ENCODE measurements at places on chromosomes 2 and 18. TPM values are rescaled to one million over a fixed set of nuclear protein-coding genes. Genes with fewer than 3 reads are reported as not detected.

GRCh38 chr18:63378919-63379638 is 12.1 kb upstream of the KDSR start:
- H3K27me3 ChIP-seq: no peaks in the 10 kb centered on the region
- no peaks in the 10 kb centered on the region for H3K4me1 ChIP-seq
- peaks cover 6% of the 10 kb centered on the region for H3K36me3 ChIP-seq
- H3K4me3 ChIP-seq: no peak overlapping the region
- DNase-seq: no peak
- H3K27ac ChIP-seq: no peak overlapping the region

GRCh38 chr2:52335727-52336126 is 1303.8 kb upstream of the NRXN1 start:
- H3K36me3 ChIP-seq: no peaks in the 10 kb centered on the region
- no peak overlapping the region for H3K27ac ChIP-seq
- no peak overlapping the region for H3K4me3 ChIP-seq
- H3K27me3 ChIP-seq: no peaks in the 10 kb centered on the region
- no peak for DNase-seq

DNA sequence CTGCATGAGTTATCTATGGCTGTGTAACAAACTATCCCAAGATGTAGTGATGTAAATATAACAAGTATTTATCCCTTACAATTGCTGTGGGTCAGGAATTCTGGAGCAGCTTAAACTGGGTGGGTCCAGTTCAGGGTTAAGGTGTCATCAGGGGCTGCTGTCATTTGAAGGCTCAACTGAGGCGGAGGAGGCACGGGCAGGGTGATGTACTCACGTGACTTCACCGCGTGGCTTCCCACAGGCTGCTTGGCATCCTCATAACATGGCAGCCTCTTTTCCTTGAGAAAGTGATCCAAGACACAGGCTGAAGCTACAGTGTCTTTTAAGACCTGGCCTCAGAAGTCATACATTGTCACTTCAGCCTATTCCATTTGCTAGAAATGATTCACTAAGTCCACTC is 125.8 kb downstream of the PTGR3 start:
- no peaks in the 10 kb centered on the region for H3K27me3 ChIP-seq
- no peaks in the 10 kb centered on the region for H3K4me1 ChIP-seq
- H3K27ac ChIP-seq: no peak overlapping the region
- H3K36me3 ChIP-seq: no peaks in the 10 kb centered on the region
- no peak for DNase-seq

Gene SGO2
- 6.1 TPM for total RNA-seq

DNA sequence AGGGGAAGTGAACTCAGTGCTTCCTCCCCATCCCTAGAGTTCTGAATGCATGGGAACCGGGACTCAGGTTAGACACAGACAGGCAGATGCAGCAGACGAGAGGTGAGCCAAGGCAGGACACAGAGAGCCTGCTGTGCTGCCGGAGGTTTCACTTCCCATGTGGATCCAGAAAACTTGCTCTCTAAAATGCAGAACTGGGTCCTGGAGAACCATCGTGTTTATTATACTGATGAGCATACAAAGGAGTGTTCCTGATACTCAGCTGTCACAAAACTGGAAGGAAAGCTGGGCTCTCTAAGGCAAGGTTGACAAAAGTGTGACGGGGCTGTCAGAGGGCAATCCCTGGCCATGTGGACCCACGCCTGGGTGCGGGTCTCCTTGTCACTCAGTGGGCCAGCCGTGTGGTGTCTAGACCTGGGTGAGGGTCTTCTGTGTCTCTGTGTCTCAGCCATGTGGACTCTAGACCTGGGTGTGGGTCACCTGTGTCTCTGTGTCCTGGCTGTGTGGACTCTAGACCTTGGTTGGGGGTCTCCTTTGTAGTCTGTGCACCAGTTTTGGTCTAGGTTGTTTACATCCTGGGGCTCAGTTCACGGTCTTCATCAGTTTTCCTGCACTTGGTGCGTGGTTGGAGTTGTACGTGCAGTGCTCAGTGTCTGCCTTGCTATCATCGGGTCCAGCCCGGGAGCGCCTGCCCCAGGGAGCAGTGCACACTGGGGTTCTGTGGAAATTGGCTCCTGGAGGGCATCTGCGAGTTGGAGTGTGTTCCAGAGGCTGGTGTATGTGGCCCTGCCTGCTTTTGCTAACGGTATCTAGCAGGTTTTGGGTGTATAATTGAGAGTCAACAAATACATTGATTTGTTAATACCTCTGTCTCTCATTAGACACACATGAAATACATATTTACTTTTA is 141.1 kb downstream of the ATP9B start:
- H3K36me3 ChIP-seq: no peaks in the 10 kb centered on the region
- no peak for DNase-seq
- H3K27ac ChIP-seq: no peak overlapping the region
- no peaks in the 10 kb centered on the region for H3K27me3 ChIP-seq

Gene NYAP2
- not detected for total RNA-seq

GRCh38 chr18:46480226-46480625 is 176.8 kb downstream of the LOXHD1 start:
- H3K27ac ChIP-seq: no peak overlapping the region
- no peak for DNase-seq
- H3K36me3 ChIP-seq: no peaks in the 10 kb centered on the region

GRCh38 chr2:197793456-197793855 is 8.3 kb upstream of the BOLL start:
- H3K27ac ChIP-seq: no peak overlapping the region
- H3K27me3 ChIP-seq: no peaks in the 10 kb centered on the region
- DNase-seq: no peak

GRCh38 chr2:60047944-60048525 is 505.4 kb downstream of the BCL11A start:
- no peak for DNase-seq
- no peak overlapping the region for H3K27ac ChIP-seq
- no peaks in the 10 kb centered on the region for H3K4me1 ChIP-seq
- H3K4me3 ChIP-seq: no peak overlapping the region
- H3K36me3 ChIP-seq: no peaks in the 10 kb centered on the region

DNA sequence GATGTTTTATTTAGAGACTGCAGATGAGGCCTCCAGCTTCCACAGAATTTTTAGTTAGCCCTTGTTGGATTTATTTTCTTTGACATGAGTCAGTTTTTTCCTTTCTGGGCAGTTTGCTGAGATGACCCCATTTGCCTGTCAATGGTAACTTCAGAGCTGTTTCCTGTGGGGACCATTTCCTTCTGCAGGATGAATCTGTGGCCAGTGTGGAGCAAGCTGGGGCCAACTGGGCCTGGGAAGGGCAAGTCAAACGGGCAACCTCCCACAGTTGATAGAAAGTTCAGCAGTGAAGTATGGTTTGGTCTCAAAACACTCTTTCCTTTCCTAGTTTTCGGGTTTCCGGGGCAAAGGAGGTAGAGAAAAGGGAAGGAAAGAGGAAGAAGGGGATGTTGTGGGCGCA is 291.4 kb upstream of the NRP2 start:
- no peak overlapping the region for H3K4me3 ChIP-seq
- H3K27me3 ChIP-seq: no peaks in the 10 kb centered on the region
- no peak overlapping the region for H3K27ac ChIP-seq
- H3K36me3 ChIP-seq: no peaks in the 10 kb centered on the region
- no peak for DNase-seq
- H3K4me1 ChIP-seq: no peaks in the 10 kb centered on the region

Gene POTEI
- not detected for total RNA-seq

DNA sequence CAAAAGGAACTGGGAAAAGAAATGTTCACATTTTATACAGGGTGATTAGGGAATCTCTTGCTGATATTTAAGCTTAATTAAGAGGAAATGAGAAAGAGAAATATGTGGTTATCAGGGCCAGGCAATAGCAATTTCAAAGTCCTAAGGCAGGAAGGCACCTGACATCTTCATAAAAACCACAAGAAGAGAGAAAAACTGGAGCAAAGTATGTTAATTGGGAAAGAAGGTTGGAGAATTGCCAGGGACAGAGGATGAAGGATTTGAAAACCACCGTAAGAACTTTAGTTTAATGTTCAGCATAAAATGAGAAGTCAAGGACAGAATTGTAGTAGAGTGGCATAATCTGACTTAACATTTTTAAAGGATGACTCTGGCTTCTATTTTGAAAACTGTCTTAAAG is 691.8 kb upstream of the NRXN1 start:
- DNase-seq: no peak
- no peak overlapping the region for H3K27ac ChIP-seq
- no peaks in the 10 kb centered on the region for H3K36me3 ChIP-seq
- H3K4me1 ChIP-seq: no peaks in the 10 kb centered on the region
- H3K27me3 ChIP-seq: no peaks in the 10 kb centered on the region

Gene NEU2
- not detected for total RNA-seq

Gene UPP2
- not detected for total RNA-seq

Gene SULT1C4
- total RNA-seq: 3.7 TPM

DNA sequence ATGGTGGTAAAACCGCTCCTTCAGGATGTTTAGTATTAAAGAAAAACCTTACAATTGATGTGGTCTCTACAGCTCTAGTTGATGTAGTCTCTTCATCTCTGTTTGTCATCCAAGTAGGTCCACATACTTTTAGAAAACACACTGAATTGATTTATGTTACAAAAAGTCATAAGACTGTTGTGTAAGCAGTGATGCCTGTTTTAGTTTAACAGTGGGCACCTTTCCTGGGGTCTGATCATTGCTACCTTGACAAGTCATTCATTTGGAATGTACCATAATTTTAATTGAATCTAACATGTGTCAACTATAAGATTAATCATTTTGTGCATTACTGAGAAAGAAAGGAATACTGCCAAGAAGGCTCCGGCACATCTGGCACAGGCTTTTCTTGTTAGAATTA is 34.3 kb downstream of the GIGYF2 start:
- H3K4me3 ChIP-seq: no peak overlapping the region
- H3K27me3 ChIP-seq: no peaks in the 10 kb centered on the region
- H3K27ac ChIP-seq: no peak overlapping the region
- DNase-seq: no peak

- no peak overlapping the region for H3K4me3 ChIP-seq
- H3K36me3 ChIP-seq: no peaks in the 10 kb centered on the region
- no peaks in the 10 kb centered on the region for H3K27me3 ChIP-seq
- H3K27ac ChIP-seq: no peak overlapping the region
- no peak for DNase-seq
- peaks cover 4% of the 10 kb centered on the region for H3K4me1 ChIP-seq
Observed at GRCh38 chr2:237330541-237330940, 83.4 kb downstream of the COL6A3 start.

Gene TP53I3
- 21.0 TPM for total RNA-seq

Gene ACVR1C
- total RNA-seq: 4.8 TPM

DNA sequence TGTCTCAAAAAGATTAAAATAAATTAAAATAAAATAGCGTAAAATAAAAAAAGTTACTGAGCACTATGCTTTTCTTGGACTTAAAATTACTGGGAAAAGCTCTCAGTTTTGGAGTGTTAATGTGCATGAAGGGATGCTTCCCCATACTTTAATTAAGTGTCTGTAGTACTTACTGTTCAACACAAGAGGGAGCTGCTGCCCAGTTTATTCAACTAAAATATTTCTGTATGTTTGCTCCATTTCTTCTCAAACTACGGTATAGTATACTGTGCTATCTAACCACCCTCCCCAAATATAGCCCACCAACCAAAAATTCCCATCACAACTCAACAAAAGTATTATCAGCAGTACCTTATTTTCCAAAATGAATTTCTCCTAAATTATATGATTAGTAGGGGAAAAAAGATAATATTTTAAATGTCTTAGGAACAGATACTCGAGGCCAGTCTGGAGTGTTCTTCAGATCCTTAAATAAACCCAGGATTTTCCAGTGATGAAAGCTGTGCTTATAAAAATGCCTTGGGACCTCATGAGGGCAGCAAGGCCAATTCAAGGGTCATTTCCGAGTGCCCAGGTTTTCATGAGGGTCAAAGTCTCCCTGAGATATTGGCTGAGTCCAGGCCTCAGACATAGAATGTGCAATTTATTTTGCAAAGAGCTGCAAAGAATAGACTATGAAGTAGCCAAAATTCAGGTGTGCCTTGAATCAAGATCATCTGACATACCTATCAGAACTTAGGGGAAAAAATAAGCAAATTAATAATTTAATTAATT is 64.1 kb downstream of the CHRNA1 start:
- no peak for DNase-seq
- no peaks in the 10 kb centered on the region for H3K36me3 ChIP-seq
- no peaks in the 10 kb centered on the region for H3K4me1 ChIP-seq
- no peaks in the 10 kb centered on the region for H3K27me3 ChIP-seq
- no peak overlapping the region for H3K4me3 ChIP-seq
- no peak overlapping the region for H3K27ac ChIP-seq

Gene SMYD5
- total RNA-seq: 19.0 TPM

- peaks cover 4% of the 10 kb centered on the region for H3K4me1 ChIP-seq
- no peak overlapping the region for H3K27ac ChIP-seq
- no peak overlapping the region for H3K4me3 ChIP-seq
- no peaks in the 10 kb centered on the region for H3K27me3 ChIP-seq
- H3K36me3 ChIP-seq: no peaks in the 10 kb centered on the region
- no peak for DNase-seq
Observed at GRCh38 chr2:223834431-223834830, 3.0 kb downstream of the AP1S3 start.

GRCh38 chr18:31498574-31499524 is 872 bp downstream of the DSG2 start:
- no peak for DNase-seq
- H3K27me3 ChIP-seq: peaks cover 35% of the 10 kb centered on the region
- peak overlapping the region; percentile 51 for H3K27ac ChIP-seq
- no peaks in the 10 kb centered on the region for H3K36me3 ChIP-seq
- H3K4me1 ChIP-seq: no peaks in the 10 kb centered on the region

Gene AQP12A
- total RNA-seq: 1.2 TPM

DNA sequence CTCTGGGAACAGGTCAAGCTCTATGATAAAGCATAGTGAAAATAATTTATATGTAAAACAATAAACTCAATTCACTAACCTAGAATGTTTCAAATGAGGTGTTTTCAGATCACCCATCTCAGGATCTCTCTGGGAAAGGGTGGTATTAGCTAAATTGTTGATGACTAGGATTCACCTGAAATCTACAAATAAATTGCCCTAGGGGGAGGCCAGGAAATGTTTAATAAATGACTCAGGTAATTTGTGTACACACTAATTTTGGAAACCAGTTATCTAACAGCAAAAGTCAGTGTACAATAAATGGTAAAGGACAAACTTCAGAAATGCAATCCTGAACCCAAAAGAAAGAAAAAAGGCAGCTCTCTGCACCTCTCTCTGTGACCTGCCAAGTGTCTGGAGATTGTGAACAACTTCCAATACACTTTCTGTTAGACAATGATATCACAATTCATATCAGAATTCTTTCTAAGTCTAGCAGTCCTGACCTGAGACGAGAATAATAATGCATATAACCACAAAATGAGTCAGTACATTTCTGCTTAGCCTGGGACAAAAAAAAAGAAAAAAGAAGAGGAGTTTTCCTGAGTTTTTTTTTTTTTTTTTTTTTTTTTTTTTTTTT is 760.0 kb downstream of the EPHA4 start:
- H3K36me3 ChIP-seq: no peaks in the 10 kb centered on the region
- DNase-seq: no peak
- no peak overlapping the region for H3K4me3 ChIP-seq
- no peaks in the 10 kb centered on the region for H3K27me3 ChIP-seq
- no peaks in the 10 kb centered on the region for H3K4me1 ChIP-seq
- no peak overlapping the region for H3K27ac ChIP-seq

DNA sequence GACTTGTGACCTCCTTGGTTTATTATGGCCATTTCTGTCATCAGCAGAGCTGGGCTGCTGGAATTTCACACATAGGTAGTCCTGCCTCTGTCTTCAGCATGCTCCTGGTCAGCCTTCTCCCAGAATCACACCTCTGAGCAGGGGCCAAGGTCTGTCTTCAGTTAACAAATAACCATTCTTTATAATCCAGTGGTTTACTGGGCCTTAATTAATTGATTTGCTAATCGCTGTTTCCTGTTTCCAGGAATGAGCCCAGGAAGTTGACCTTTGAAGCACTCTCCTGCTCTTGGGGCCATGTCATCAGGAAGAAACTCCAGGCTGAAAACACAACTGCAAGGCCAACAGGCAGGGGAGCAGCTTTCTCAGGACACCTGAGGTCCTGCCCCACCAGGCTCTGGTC is 278.5 kb downstream of the SRBD1 start:
- H3K4me3 ChIP-seq: no peak overlapping the region
- H3K4me1 ChIP-seq: no peaks in the 10 kb centered on the region
- DNase-seq: no peak
- no peaks in the 10 kb centered on the region for H3K27me3 ChIP-seq
- no peak overlapping the region for H3K27ac ChIP-seq

All from tibial nerve (tissue), 4 donors.